GF-D8 (cell line): ENCODE measurements at places on chromosomes 5 and 9.

DNA sequence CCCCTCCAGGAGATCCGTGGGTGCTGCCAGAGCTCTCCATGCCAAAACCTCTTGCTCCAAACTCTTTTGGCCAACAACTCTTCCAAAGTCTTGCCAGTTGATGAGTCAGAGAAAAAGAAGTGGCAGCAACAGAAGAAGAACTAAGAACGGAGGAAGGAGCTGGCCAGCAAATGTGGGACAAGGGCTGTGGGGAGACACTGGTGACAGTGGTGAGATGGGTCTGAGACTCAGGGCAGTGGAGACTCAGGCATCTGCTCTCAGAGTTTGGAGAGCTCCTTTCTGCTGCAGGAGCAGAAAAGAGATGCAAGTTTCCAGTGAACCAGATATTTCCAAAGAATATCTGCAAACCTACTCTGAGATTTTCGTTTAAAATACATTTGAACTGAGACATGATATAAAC is 92.3 kb upstream of the SEMA6A start:
- DNase-seq = no peak

GRCh38 chr5:12023614-12024241 is 119.5 kb upstream of the CTNND2 start:
- DNase-seq = no peak

- DNase-seq = no peak
Observed at GRCh38 chr5:133944263-133945185, 23.9 kb downstream of the C5orf15 start.

- DNase-seq = no peak
Observed at GRCh38 chr9:135343837-135344522, 135.6 kb upstream of the PPP1R26 start.

DNA sequence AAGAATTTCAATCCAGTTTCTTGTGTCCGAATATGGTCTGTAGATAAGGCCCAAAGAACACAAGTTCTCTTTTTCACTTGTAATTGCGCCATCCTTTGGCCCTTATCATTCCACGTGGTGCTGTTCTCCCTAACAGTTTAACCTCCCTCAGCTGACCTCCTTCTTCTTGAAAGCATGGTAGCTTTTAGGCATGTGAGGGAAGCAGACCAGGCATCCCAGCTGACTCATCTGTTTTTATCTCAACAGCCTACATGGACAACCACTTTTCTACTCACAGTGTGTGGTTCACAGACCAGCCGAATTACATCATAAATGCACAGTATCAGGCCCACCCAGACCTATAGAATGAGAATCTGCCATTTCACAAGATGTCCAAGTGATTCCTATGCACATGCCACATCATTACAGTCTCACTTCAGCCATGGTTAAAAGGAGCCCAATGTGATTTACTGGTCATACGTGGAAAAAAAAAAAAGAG is 26.9 kb upstream of the PLIN2 start:
- DNase-seq = peak; percentile 95

DNA sequence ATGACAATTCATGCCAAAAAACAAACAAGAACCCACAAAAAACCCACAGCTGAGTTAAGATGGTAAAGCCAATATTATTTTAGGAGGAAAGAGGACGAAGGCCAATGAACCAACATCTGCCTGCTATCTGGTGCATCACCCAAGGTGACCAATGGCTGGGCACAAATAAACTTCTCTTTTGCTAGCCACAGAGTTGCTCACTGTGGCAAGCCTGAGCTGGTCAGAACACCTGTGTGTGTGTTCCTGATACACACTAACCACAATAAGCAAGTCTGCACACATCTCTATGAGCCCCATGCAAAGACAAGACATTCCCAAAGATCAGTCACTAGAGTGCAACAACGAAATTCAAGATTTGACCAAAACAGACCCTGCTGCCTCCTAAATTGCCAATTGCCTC is 63.1 kb downstream of the RNF38 start:
- no peak for DNase-seq

GRCh38 chr9:128371630-128372117 is 500 bp downstream of the URM1 start:
- DNase-seq = no peak

- DNase-seq = no peak
Observed at GRCh38 chr5:19709403-19709802, 278.6 kb downstream of the CDH18 start.

- DNase-seq = no peak
Observed at GRCh38 chr5:12399868-12400267, 495.6 kb upstream of the CTNND2 start.

DNA sequence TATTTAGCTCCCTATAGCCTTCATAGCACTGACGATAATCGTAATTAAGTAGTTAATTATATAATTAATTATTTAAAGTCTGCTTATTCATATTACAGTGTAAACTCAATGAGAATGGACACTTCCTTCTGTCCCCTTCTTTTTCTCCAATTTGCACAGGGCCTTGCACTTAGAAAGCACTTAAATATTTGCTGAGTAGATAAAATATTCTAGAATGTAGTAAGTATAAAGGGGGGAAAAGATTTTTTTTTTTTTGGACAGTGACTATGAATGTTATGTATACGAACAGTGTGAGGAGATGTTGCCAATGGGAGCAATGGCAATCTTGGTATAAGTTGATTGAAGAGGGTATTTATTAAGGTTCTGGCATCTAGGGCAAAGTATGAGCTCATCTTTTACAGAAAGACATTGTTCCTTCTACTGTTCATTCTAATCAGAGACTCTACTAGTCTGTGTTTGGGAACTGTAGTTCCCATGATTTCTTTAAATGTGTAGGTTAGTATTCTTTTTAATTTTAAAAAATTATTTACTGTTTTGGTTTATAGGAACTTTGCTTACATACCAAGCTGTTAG is 49.4 kb downstream of the YTHDC2 start:
- no peak for DNase-seq

GRCh38 chr5:20029266-20029665 is 41.3 kb upstream of the CDH18 start:
- DNase-seq = no peak

DNA sequence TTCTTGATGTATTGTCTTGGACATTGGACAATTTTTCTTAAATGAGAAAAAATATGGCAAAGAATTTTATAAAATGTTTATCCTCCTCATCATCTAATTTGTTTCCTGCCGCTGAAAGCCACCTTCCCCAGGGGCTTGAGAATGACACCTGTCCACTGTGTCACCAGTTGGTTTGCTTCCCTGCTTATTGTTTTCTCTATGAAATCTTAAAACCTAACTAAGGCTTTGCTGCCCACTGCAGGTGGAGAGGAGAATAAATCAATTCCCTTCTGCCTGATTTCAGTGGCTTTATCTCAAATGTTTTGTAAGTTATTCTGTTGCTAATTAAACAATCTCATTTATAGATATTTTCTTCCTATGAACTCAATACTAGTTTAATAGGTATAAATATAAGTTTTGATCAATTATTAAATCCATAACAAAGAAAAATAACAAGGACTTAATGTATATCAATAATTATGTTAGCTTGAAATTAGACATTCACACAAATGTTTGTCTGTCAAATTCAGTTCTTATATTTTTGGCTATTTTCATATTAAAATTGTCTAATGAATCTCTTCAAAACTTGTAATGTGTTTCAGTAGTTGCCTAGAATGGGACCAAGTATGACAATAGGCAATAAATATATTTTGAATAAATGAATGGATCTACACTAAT is 822.5 kb downstream of the PTPRD start:
- no peak for DNase-seq

- DNase-seq = no peak
Observed at GRCh38 chr5:14178091-14178490, 34.9 kb downstream of the TRIO start.

DNA sequence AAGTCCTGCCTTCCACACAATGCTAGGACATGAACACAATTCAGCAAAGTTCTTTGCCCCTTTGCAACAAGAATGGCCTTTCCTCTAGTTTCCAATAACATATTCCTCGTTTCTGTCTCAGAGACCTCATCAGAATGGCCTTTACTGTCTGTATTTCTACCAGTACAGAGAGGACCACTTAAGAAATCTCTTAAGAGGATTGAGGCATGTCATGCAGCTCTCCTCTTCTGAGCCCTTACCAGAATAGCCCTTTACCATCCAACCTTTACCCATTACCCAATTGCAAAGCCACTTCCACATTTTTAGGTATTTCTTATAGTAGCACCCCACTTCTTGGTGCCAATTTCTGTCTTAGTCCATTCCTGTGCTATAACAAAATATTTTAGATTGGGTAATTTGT is 20.3 kb downstream of the TNPO1 start:
- DNase-seq = no peak

- no peak for DNase-seq
Observed at GRCh38 chr5:84384604-84385575, at the start of gene EDIL3. EDIL3 (minus strand) TSS chr5:84384880; CDS start chr5:84384374, 506 bp downstream.

- no peak for DNase-seq
Observed at GRCh38 chr5:76425928-76426804, 23.1 kb downstream of the IQGAP2 start.

DNA sequence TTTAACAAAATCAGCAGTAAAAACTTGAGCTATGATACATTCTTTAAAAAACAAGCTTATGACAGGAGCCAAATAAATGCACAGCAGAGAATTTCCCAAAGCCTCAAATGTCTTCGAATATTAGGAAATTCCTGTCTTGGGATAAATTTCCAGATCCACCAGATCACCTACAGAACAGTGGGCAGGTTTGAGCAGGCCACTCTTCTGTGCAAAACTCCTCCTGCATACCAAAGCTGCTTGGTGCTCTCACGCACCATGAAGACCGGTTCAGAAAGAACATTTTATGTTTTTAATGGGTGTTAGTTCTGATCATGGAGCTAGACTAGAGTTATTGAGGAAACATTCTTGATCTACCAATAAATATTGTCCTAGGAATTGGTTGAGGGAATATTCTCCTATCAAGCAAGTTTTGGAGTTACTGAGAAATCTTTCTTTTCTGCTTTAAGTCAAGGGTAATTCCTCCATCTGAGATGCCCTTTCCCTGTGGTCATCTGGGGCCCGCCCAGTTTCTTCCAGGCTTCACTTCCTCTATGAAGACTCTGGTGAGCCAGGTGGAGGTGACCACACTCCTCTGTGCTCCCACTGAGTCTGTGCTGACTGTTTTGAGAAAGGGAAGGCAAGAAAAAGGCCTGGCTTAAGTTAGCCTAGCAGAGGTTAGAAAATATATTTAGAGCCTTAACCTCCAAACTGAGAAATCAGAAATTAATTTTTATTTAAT is 17.9 kb downstream of the TNFSF15 start:
- no peak for DNase-seq

GRCh38 chr5:138115254-138115653 is 24.0 kb downstream of the NME5 start:
- DNase-seq = no peak
